ENCODE measurements at places on chromosomes 16 and 17. TPM values are rescaled to one million over a fixed set of nuclear protein-coding genes. Genes with fewer than 3 reads are reported as not detected.

Gene KRTAP17-1
- total RNA-seq, result not detected

GRCh38 chr17:47316311-47316710 lies 7.4 kb upstream of the EFCAB13 start:
- DNase-seq, result peak; percentile 50

DNA sequence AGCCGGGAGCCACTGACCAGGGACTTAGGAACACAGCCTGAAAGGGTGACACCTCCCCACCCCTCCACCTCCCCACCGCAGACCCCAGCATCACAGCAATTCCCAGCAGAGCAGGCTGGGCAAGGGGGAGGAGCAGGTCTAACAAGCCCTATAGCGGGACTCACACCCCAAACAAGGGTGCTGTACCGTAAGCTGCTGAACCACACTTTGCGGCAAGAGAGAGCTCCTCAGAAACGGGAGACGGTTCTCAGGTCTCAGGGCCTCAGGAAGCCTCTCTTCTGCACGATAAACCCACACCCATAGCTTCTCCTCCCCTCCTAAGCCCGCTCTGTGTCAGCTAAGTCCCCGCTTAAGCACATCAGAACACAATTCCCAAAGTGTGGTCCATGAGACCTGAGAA lies 11.7 kb upstream of the COTL1 start:
- no peak for DNase-seq

- DNase-seq, result no peak
Measured at GRCh38 chr16:46730126-46730525, 18.0 kb downstream of the MYLK3 start.

- no peak for DNase-seq
Measured at GRCh38 chr17:57268181-57268580, 11.9 kb downstream of the MSI2 start.

DNA sequence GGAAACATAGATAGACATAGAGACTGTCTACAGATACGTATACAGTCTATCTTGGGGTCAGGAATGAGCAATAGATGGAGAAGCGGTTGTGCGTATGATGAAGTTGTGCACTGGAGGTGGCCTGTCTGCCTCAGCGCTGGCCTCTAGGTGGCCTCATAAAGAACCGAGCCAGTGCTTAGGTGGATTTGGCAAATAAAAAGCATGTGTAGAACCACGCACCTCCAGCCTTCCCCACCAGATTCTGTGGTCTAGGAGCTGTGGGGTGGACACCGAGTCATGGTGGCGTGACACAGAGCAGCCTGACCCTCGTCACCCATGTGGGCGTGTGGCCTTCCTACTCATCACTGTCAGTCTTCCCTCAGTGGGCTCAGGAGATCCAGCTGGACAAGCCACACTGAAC lies 34.0 kb downstream of the PGS1 start:
- DNase-seq, result peak; percentile 41

GRCh38 chr16:49939495-49939894 lies 83.6 kb upstream of the ZNF423 start:
- no peak for DNase-seq

Measured in MCF 10A (cell line).